ENCODE measurements at places on chromosomes 7 and 10. TPM values are rescaled to one million over a fixed set of nuclear protein-coding genes. Genes with fewer than 3 reads are reported as not detected.

The VWDE gene
- not detected for total RNA-seq

The PHYHIPL gene
- not detected for total RNA-seq

DNA sequence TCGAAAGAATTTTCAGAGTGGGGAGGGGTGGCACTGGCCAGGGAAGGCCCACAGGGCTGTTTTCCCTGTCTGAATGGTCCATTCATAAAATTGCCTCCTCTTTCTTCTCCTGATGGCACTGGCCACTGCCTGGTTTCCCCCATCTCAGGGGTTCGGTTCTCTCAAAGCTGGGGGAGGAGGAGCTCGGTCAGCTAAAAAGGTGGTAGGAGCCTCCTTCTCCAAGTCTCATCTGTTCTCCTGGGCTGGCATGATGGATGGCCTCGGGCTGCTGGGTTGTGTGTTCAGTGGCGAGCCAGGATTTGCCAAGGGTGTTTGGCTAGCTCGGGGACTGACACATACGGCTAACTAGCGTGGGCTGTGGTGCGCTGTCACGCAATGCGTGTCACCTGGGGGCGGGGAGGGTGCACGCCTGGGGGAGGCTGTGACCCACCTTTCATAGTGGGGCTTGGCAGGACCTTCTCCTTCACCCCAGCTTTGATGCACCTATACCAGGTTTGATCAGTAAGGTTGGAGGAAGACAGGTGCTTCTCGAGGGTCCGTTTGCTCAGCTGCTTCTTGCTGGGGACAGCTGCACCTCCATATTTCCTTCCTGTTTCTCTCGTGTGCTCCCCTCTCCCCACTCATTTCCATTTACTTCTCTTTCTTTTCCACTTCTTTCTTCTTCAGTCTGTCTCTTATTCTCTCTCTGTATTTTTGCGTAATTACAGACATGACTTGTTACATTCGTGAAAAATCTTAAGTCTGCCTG, 36.3 kb downstream of the RBM20 start:
- H3K27me3 ChIP-seq = no peaks in the 10 kb centered on the region
- H3K36me3 ChIP-seq = peaks cover 10% of the 10 kb centered on the region
- no peak overlapping the region for H3K27ac ChIP-seq
- H3K4me3 ChIP-seq = no peak overlapping the region

DNA sequence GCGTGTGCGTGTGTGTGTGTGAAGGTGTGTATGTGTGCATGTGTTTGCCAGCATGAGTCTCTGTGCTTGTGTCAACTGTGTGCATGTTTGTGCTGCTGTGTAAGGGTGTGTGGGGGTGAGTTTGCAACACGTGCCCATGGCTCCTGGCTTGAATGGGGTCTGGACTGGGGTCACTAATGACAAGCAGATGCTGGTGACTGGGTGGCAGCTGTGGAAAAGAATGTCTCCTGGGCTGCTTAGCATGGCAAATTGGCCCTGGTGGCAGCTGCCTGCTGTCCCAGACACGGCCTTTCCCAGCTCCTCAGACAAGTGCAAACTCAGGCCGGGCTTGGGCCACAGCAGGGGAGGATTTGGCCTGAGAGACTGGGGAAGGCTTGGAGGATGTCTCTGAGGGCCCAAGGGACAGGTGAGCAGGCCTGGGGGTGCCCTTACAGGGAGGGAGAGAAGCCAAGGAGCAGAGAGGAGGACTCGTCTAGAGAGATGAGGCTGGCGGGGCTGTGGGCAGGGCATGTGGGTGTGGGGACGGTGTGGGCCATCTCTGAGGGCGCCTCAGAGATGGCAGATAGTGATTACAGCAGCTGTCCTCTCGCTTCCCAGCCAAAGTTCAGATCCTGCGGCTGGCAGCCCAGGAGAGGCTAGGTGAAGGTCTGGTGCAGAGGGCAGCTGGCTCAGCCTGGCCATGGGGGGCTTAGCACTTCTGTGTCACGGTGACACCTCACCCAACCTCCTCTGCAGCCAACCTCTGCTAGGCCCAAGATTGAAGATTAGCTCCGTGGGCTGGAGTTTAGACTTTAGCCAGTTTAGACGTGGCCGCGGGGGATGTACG, 1.5 kb downstream of the AQP1 start:
- H3K36me3 ChIP-seq = no peaks in the 10 kb centered on the region
- no peak overlapping the region for H3K27ac ChIP-seq
- H3K4me3 ChIP-seq = no peak overlapping the region
- no peak for DNase-seq

Measured in SJSA1 (cell line).